ENCODE measurements at places on chromosomes 3 and 15. TPM values are rescaled to one million over a fixed set of nuclear protein-coding genes. Genes with fewer than 3 reads are reported as not detected.

GRCh38 chr3:157152930-157153329 is 7.0 kb downstream of the CCNL1 start:
- DNase-seq: no peak

The LRRC31 gene
- total RNA-seq: 2.8 TPM

DNA sequence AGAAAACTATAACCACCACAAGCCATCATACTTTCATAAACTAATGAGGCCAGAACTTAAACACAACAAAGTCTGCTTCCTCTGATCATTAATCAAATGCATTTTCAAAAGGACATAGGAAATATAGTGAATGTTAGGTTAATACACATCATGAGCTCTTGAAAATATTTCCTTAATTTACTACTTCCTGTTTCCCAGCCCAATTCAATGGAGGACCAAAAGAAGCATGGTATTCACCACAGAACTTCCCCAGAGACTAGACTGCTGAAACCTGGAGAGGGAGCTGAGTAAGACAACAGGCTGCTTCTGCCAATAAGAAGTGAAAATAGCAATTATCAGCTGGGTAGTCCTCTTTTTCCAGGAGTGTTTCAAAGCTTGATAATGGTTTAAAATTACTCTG is 250.3 kb downstream of the ULK4 start:
- DNase-seq: no peak

DNA sequence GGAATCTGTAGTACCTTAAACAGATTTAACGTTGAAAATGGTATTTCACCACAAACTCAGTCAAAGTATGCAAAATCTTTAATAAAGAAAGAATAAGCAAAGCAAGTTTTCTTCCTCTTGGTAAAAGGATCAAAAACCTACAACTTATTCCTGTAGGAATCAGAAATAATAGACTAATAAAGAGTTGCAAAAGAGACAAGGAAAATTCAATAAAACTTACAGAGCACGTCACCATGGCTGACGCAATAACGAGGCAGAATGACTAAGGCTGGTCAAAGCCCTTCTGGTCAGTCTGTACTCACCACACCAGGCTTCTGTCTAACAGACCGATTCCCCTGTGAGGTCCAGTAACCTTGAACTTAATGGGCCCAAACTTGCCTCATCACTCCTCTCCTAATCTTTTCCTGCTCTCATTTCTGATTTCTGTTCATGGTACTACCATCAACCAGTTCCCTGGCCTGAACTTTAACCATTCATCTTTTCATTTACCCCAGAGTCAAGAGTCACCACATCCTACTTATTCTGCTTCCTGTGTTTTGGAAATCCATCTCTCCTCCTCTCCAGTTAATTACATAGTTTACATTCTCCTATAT is 5.0 kb downstream of the MASP1 start:
- no peak for DNase-seq

The LTF gene
- not detected for total RNA-seq

GRCh38 chr15:49888323-49888693 is 230.7 kb downstream of the ATP8B4 start:
- DNase-seq: no peak

DNA sequence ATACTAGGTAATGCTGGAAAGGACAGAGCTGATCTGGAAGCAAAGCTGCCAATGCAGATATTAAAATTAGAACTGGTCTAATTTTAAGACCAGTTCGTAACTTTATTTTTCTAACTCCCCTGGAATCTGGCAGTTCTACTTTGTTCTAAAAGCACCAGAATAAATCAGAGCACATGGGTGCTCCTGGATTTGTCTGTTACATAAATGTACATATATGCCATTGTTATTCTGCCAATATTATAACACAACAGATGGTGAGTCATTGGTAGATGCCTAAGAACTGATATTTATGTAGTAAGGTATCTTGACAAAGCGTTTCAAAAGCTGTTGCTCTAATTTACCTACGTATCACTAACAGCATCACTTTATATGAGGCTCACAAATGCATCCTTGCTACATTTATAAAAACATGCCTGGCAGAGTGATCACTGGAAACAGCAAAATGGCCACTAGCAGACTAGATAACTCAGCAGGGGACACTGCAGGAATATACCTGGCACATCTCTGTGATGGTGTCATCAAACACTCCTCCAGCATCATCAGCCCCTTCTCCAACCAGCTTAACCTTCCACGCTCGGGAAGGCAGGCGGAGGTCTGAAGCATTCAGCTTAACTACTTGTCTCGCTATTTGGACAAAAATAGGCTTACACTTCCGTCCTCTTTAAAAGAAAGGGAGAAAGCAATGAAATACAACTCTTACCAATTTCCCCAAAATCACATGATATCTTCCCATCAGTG is 26.2 kb downstream of the FBXL22 start:
- DNase-seq: no peak

Data from Calu3 (cell line).